ENCODE measurements at places on chromosomes 12 and 14.

DNA sequence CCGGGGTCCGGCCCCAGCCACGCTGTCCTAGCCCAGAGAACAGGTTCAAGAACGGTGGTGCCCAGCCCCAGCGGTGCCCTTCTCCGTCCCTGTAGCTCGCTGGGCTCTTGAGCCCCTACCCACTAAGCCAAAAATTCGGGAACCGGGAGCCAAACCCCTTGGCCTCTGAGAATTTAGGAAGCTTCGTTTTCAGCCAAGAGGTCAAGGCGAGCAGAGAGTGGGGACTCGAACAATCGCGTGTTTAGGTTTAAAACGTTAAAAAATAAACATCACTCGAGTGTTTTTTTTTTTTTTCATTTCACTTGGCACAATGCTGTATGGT, 6.2 kb downstream of the SIX1 start:
- DNase-seq = no peak

DNA sequence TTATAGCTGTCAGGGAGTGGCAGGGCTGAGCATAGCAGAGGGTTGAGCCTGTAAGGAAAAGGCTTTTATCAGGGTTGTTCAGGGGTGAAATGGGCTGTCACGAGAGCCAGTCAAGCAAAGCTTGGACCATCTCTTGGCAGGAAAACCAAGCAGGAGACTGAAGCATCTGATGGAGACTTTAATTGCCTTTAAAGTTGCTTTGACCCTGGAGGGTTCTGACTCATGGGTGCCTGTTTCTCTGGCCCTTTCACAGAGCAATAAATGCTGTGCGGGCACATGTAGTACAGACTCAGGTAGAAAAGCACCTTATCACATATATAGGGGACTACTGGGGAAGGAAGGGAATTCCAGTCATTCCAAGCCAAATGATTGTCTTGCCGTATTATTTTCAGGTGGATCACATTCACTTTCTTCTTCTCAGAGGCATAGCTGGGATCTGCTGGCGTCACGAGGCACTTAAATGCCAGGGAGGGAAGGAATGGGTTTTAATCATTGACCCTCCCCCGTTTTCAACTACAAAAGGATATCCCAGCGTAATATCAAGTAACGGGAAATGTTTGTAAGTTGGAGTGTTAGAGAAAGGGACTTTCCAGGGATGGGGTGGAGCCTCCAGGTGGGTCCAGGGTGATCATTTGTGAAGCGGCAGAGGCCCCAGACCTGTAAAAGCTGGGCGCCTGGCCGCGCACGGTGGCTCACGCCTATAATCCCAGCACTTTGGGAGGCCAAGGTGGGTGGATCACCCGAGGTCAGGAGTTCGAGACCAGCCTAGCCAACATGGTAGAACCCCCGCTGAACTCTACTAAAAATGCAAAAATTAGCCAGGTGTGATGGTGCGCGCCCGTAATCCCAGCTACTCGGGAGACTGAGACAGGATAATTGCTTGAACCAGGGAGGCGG, 34.9 kb downstream of the PLEKHD1 start:
- no peak for DNase-seq

- no peak for DNase-seq
Measured at GRCh38 chr12:11987901-11988300, 82.8 kb upstream of the BCL2L14 start.

DNA sequence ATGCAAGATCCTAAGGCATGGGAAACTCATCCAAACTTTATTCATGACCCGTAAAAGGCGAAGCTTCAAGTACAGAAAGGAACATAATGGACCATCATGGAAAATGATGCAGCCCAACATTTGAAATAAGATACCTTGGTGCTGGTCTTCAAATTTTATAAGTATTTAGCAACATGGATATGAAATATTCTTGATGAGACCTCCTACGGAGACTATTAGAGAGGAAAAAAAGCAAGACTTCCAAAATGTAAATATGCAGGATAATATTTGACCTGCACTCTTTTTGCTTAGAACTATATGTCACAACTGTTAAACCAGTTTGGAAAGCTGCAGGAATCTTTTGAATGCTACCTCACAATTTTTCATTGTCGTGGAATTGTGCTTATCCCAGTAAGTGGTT, 168.8 kb upstream of the ARID2 start:
- no peak for DNase-seq

- no peak for DNase-seq
Measured at GRCh38 chr14:104253223-104253822, 114.9 kb downstream of the KIF26A start.

DNA sequence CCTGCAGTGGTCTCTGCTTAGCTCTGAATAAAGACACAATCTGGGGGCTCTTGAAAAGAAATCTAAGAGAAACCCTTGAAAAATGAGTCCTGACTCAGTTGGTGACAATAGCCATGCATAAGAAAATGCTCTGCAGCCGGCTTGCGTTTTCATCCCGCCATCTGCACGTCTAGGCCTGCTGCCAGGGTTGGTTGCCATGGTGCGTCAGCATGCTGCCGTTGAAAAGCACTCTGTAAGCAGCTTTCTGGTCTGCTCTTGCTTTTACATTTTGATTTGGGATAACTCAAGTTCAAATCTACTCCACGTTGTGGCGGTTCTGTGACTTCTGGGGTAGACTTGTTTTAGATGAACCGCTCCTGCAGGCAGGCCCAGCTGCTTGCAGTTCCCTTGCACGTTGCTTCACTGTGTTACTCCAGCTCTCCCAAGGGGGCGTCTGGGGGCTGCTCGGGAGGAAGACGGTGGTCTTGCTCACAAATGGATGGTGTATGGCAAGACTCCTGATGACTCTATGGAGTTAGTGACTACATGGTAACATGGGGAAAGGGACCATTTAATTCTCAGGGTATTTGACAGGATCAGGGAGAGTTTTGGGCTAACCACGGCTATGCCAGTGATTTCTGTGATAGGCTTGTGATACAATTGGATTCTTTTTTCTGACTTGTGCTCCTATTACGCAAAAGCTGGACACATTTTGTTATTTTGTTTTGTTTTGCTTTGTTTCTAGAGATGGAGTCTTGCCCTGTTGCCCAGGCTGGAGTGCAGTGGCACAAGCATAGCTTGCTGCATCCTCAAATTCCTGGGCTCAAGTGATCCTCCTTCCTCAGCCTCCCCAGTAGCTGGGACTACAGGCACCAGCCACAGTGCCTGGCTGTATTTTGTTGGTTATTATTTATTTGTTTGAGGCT, 15.8 kb downstream of the WNT5B start:
- no peak for DNase-seq

DNA sequence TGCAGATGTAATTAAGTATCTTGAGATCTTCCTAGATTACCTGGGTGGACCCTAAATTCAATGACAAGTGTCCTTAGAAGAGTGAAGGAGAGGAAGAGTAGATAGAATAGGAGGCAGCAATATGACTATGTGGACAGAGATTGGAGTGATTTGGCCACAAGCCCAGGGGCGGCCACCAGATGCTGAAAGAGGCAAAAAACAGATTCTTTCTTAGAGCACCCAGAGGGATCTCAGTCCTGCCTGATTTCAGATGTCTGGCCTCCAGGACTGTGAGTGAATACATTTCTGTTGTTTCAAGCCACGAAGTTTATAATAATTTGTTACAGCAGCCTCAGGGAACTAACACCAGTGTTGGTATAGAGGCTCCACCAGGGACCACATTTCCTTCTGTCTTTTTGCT, 67.3 kb downstream of the DACT1 start:
- DNase-seq = no peak

- no peak for DNase-seq
Measured at GRCh38 chr14:65425885-65426284, 13.4 kb downstream of the FUT8 start.

- DNase-seq = no peak
Measured at GRCh38 chr14:62934439-62934838, 110.8 kb downstream of the KCNH5 start.

GRCh38 chr12:42802785-42803189, 213.2 kb upstream of the PRICKLE1 start:
- DNase-seq = no peak

GRCh38 chr12:50927356-50927755, 25.0 kb upstream of the HIGD1C start:
- DNase-seq = no peak

Data from activated naive CD4-positive, alpha-beta T cell treated with anti-CD3 and anti-CD28 coated beads, Interleukin-2, amount 10 ng/mL, durations not matched to agents 7 days and 5 days (primary cell).